Activated CD4-positive, CD25-positive, alpha-beta regulatory T cell (primary cell): ENCODE measurements at places on chromosomes 4 and X.

DNA sequence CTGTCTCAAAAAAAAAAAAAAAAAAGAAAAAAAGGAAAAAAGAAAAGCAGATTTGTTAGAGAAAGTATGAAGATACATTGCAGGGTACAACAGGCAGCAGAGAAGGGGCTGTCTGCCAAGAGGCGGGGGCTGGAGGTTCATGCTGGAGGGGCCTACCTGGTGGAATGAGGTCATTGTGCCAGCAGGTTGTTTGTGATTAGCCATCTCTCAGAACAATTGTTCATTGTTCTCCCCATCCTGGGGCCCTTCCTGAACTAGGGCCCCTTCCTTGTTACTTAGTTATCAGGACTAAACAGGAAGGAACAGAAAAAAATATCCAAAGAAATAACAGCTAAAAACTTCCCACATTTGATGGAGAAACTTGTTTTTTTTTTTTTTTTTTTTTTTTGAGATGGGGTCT, 14.0 kb upstream of the GPKOW start:
- DNase-seq, result no peak

GRCh38 chr4:2762048-2762447, 5.9 kb upstream of the TNIP2 start:
- no peak for DNase-seq

DNA sequence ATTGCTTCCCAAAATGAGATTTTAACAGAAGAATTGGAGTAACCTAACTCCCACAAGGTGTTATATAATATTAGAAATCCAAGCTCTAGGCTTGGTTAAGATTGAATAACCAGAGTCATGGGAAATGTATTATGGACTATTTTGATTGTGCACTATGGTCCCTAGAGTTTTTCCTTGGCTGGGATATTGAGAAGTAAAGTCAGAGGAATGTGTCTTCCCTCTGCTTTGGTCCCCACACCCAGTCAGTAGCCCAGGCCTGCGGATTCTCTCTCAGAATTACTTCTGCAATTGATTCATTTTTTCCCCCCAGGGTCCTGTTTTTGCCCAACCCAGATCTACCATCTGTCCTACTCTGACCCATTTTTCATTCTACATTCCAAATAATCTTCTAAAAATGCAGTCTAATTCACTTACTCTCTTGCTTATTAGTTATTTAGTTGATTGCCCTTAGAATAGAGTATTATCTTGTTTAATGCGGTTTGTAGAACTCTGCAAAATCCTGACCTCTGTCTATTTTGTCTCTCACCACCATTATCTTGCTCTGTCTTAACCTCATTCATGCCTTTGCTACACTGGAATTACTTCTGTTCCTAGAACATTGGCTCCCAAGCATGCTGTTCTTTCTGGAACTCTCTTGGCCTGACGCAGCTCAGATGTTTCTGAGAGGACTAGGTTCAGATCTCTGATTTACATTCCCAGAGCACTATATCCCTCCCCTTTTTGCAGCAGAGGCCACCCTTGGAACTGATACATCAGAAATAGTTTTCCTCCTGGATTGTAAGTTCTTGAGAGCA, 23.6 kb downstream of the GUCY1A1 start:
- DNase-seq, result no peak

DNA sequence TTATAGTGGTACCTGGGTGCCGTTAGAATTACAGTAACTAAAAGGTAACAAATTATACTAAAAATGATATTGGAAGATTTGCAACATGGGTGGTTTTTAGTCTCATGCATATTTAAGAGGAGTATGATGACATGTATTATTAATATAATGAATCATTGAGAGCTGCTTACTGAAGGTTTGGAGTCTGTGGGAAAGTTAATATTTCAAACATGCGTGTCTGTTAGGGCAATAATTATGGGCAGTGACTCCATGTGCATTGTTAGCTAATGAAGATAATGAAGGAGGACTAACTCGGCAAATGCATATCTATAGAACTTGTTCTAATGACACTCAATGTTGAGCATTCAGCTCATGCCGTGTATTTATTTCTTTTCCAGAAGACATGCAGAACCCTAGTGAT, 47.1 kb downstream of the MTHFD2L start:
- no peak for DNase-seq

GRCh38 chr4:109665783-109666485, 37.3 kb downstream of the CASP6 start:
- DNase-seq, result no peak

- no peak for DNase-seq
Measured at GRCh38 chr4:139898293-139898692, 232.7 kb downstream of the MGST2 start.

GRCh38 chr4:126458993-126459392, 1144.2 kb downstream of the FAT4 start:
- no peak for DNase-seq

DNA sequence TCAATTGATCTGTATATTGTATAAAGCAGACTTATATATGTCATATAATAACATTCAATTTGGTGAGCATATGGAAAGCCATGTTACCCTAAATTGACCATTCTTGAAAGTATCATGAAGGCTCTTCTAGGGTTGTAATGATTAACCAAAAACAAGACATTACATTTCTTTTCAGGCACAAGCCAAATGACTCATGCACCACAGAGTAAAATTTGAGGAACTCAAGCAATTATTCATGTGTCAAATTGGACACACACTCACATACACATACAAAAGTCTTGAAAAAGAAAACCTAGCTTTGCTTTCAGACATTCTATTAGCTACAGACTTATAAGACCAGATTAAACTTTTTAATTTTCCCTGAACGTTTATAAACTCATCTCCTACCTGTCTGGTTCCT, 146.5 kb upstream of the PCDH18 start:
- DNase-seq, result no peak
